ENCODE measurements at places on chromosomes 5 and 9. TPM values are rescaled to one million over a fixed set of nuclear protein-coding genes. Genes with fewer than 3 reads are reported as not detected.
A peak's percentile ranks its signal among the peaks of the same experiment; 100 is the strongest.

DNA sequence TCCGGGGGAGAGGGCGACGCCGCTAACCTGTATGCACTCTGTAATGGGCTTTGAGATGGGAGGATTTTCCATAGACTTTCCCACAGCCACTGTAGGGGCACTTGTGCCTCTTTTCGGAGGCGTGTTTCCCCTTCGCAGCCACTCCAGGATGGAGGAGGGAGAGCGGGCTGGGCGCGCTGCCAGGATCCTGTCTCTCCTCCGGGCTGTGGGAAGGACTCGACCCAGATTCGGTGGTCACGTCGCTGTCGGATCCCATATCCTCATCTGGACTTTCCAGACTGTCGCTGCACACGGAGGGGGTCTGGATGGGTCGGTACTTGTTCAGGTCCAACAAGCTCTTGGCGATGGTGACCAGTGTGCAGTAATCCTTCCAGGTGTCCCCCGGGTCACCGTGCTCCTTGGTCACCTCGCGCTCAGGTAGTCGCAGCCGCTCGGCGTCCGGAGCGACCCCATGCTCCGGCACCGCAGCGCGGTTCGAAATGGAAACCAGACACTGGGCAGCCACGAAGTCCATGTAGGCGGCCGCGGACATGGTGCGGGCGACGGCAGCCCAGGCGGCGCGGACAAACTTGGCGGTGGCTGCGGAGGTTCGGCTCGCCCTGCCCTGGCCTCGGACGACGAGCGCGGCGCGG lies 1.5 kb downstream of the KLF9 start:
- peak; percentile 13 for DNase-seq
- H3K27ac ChIP-seq: no peak overlapping the region
- H3K4me3 ChIP-seq: peak overlapping the region; percentile 67
- H3K4me1 ChIP-seq: peaks cover 6% of the 10 kb centered on the region
- H3K27me3 ChIP-seq: peaks cover 66% of the 10 kb centered on the region

DNA sequence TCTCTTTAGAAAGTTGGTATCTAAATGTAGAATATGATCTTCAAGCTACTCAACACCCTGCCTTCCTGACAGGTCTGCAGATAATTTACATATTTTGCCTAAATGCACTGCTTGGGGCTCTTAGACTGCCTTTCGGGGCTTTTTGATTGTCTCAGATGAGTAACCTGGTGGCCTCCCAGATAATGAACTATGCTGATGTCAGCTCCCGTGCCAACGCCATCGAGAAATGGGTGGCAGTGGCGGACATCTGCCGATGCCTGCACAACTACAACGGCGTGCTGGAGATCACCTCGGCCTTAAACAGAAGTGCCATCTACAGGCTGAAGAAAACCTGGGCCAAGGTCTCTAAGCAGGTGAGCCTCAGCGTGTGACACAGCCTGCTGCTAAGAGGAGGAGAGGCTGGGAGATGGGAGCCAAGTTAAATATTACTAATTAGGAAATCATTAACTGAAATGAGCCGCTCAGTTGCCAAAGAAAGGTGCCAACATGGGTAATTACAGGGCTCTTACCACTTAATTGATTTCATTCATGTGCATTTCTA lies 20.8 kb upstream of the CKMT2 start:
- no peaks in the 10 kb centered on the region for H3K36me3 ChIP-seq
- no peaks in the 10 kb centered on the region for H3K27me3 ChIP-seq
- peak overlapping the region; percentile 92 for H3K27ac ChIP-seq
- H3K4me3 ChIP-seq: no peak overlapping the region
- no peak for DNase-seq

DNA sequence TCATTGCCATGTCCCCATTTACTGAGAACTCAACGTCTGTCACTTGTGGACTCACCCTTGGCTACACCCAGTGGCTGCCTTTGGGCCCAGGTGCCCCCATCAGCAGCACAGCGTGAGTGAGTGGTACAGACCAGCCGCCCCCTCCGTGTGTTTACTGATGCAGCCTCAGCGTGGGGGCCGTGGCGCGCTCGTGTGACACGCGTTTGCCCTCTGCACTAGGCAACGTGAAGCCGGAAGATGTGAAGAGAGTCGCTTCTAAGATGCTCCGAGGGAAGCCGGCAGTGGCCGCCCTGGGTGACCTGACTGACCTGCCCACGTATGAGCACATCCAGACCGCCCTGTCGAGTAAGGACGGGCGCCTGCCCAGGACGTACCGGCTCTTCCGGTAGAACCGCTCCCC lies 12.4 kb downstream of the PMPCA start:
- no peak overlapping the region for H3K4me3 ChIP-seq
- H3K27ac ChIP-seq: no peak overlapping the region
- H3K4me1 ChIP-seq: no peaks in the 10 kb centered on the region
- no peaks in the 10 kb centered on the region for H3K27me3 ChIP-seq
- H3K36me3 ChIP-seq: peaks cover 6% of the 10 kb centered on the region

DNA sequence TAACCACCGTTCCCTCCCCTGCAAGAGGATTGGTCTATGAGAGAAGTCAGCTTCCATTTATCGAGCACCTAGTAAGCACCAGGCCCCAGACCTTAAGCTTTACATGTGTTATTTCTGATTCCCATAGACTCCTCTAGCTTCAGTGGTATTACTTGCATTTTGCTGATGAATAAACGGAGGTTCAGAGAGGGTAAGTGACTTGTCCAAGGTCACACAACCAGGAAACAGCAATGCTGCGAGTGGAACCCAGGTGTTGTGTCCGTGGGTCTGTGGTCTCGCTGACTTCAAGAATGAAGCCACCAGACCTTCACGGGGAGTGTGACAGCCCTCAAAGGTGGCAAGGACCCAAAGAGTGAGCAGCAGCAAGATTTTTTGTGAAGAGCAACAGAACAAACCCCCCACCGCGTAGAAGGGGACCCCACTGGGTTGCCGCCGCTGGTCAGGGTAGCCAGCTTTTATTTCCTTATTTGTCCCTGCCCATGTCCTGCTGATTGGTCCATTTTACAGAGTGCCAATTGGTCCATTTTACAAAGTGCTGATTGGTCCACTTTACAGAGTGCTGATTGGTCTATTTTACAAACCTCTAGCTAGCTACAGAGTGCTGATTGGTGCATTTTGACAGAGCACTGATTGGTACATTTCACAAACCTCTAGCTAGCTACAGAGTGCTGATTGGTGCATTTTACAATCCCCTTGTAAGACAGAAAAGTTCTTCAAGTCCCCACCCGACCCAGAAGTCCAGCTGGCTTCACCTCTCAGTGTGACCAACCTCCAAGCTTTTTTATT lies 29.1 kb upstream of the KCNIP1 start:
- H3K36me3 ChIP-seq: no peaks in the 10 kb centered on the region
- H3K27ac ChIP-seq: no peak overlapping the region
- H3K4me3 ChIP-seq: no peak overlapping the region
- no peak for DNase-seq

DNA sequence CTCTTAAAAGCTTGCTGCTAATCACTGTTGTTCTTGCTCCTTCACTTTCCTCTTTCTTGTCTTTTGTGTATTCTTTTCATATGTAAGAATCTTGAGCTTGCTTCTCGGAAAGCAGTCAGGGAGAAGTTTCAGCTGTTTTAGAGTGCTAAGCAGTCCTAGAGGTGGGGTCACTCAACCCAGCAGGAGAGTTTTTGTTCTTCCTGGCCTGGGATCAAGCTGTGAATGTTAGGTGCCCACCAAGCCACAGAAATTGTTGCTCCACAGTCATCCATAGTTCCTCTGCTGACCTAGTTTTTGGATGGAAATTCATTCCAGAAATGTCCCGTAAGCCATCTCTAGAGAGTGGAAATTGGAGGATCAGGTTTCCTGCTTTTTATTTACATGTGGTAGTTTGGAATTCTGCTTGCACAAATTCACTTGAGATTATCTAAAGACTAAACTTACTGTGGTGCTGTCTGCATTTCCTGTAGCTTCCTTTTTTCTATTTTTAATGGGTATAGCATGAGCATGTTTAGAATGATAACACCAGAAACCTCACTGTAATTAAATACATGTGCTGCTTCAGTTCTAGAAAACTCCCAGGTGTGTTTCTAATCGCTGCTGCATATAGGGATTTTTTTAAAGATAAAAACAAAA lies 108.7 kb downstream of the MAST4 start:
- H3K36me3 ChIP-seq: no peaks in the 10 kb centered on the region
- H3K4me1 ChIP-seq: peaks cover 11% of the 10 kb centered on the region
- H3K4me3 ChIP-seq: no peak overlapping the region
- H3K27ac ChIP-seq: no peak overlapping the region
- no peak for DNase-seq

GRCh38 chr5:40383749-40384651 lies 295.7 kb upstream of the PTGER4 start:
- H3K4me3 ChIP-seq: no peak overlapping the region
- no peak overlapping the region for H3K27ac ChIP-seq
- DNase-seq: no peak
- H3K36me3 ChIP-seq: no peaks in the 10 kb centered on the region
- no peaks in the 10 kb centered on the region for H3K4me1 ChIP-seq

- no peak overlapping the region for H3K4me3 ChIP-seq
- no peak overlapping the region for H3K27ac ChIP-seq
- H3K4me1 ChIP-seq: peaks cover 25% of the 10 kb centered on the region
- no peak for DNase-seq
Measured at GRCh38 chr9:70569070-70569772, 154.8 kb upstream of the KLF9 start.

GRCh38 chr5:124806373-124807077 lies 60.1 kb upstream of the ZNF608 start:
- H3K36me3 ChIP-seq: no peaks in the 10 kb centered on the region
- no peak overlapping the region for H3K27ac ChIP-seq
- DNase-seq: no peak
- peaks cover 19% of the 10 kb centered on the region for H3K4me1 ChIP-seq
- no peaks in the 10 kb centered on the region for H3K27me3 ChIP-seq

GRCh38 chr5:44774279-44774880 lies 34.4 kb upstream of the MRPS30 start:
- DNase-seq: no peak
- no peak overlapping the region for H3K4me3 ChIP-seq
- H3K27me3 ChIP-seq: no peaks in the 10 kb centered on the region
- H3K4me1 ChIP-seq: no peaks in the 10 kb centered on the region

The CCNI2 gene
- 0.36 TPM for total RNA-seq

The FAM13B gene
- 62.1 TPM for total RNA-seq

The LCP2 gene
- total RNA-seq: not detected

The INSYN2B gene
- total RNA-seq: 0.12 TPM

The SUB1 gene
- 211 TPM for total RNA-seq

Data from progenitor cell of endocrine pancreas (in vitro differentiated cells).